Panc1 (cell line): ENCODE measurements at places on chromosomes 3 and 15.

DNA sequence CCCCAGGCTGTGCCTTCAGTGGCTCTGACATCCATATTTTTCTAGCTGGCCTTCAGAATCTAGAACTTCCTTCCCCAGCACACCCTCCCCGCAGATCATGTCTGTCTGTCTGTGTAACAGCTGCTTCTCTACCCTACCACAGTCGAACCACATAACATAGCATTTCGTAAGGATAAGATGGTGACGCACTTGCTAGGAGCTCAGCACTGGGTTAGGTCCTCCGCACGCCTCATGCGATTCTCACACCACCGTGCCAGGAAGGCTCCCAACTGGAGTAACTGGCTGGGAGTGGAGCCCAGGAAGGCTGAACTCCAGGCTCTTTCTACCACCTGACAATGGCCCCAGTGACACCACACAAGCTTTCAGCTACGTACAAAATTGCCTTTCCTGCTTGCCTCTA is 168.6 kb downstream of the STT3B start:
- no peak for DNase-seq
- no peaks in the 10 kb centered on the region for H3K27me3 ChIP-seq
- H3K4me3 ChIP-seq = no peak overlapping the region
- H3K27ac ChIP-seq = no peak overlapping the region
- H3K4me1 ChIP-seq = no peaks in the 10 kb centered on the region
- no peaks in the 10 kb centered on the region for H3K36me3 ChIP-seq

GRCh38 chr3:190596349-190597285 is 82.7 kb downstream of the IL1RAP start:
- no peak for DNase-seq
- no peaks in the 10 kb centered on the region for H3K36me3 ChIP-seq
- H3K4me1 ChIP-seq = no peaks in the 10 kb centered on the region
- no peak overlapping the region for H3K27ac ChIP-seq
- H3K4me3 ChIP-seq = no peak overlapping the region
- H3K27me3 ChIP-seq = no peaks in the 10 kb centered on the region

GRCh38 chr15:79635149-79635771 is 203.1 kb downstream of the MINAR1 start:
- no peaks in the 10 kb centered on the region for H3K27me3 ChIP-seq
- H3K27ac ChIP-seq = no peak overlapping the region
- no peaks in the 10 kb centered on the region for H3K36me3 ChIP-seq
- no peak overlapping the region for H3K4me3 ChIP-seq
- DNase-seq = no peak
- no peaks in the 10 kb centered on the region; the same call in 1 of the 2 replicates for H3K4me1 ChIP-seq

DNA sequence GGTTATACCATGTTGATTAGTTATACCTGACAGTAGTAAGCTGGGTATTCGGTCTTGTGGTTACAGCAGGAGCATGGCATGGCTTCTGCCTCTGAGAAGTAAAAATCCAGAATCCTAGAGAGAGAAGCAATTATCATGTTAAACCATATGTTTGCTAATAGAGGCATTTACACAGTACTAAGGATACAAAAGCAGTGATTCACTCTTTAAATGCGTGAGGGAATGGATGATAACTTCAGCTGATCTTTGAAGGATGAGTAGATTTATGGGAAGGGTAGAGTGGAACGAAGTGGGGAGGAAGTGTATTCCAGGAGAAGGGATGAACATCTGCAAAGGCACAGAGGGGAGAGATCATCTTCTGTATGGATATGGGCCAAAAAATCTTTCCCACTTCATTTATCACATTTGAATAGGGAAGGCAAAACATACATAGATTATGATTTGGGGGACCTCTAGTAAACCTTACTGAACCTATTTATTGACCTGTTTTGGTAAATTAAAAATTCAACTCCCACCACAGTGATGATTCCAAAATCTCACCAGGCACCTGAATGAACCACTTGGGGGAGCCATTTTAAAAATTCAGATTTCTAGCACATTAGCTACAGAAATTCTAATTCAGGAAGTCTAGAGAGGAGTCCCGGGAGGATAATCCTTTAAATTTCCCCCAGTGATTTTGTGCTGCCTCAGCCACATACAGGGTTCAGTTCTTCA is 35.1 kb downstream of the IGSF10 start:
- H3K36me3 ChIP-seq = no peaks in the 10 kb centered on the region
- H3K27me3 ChIP-seq = no peaks in the 10 kb centered on the region
- no peak overlapping the region for H3K4me3 ChIP-seq
- DNase-seq = no peak
- H3K27ac ChIP-seq = no peak overlapping the region

GRCh38 chr3:121724130-121724529 is 25.4 kb downstream of the GOLGB1 start:
- H3K4me3 ChIP-seq = no peak overlapping the region
- peaks cover 13% of the 10 kb centered on the region for H3K36me3 ChIP-seq
- DNase-seq = no peak
- H3K27me3 ChIP-seq = no peaks in the 10 kb centered on the region
- no peak overlapping the region for H3K27ac ChIP-seq

- no peaks in the 10 kb centered on the region for H3K36me3 ChIP-seq
- H3K4me3 ChIP-seq = no peak overlapping the region
- no peaks in the 10 kb centered on the region for H3K27me3 ChIP-seq
- H3K4me1 ChIP-seq = no peaks in the 10 kb centered on the region
- DNase-seq = no peak
- H3K27ac ChIP-seq = no peak overlapping the region
Observed at GRCh38 chr3:2517500-2518172, 419.0 kb downstream of the CNTN4 start.

DNA sequence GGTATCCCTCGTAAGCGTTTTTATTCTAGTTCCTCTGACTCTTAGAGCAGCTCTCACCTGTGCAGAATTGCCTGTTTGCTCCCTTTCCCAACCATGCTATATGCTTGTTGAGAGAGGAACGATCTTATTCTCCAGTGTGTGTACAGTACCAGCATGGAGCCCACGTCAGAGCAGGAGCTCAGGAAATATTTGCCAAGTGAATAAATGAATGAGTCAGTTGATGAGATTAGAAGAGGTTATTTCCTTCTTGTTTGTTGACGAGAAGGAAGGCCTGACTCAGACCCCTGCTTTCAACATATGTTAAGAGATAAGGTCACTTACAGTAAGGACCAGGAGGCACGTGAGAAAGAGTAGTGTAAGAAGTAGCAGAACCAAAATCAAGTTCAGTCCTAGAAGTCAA is 106.3 kb upstream of the ABHD17C start:
- H3K27ac ChIP-seq = no peak overlapping the region
- no peak overlapping the region for H3K4me3 ChIP-seq
- H3K27me3 ChIP-seq = no peaks in the 10 kb centered on the region; the same call in 1 of the 2 replicates
- DNase-seq = peak; percentile 38

DNA sequence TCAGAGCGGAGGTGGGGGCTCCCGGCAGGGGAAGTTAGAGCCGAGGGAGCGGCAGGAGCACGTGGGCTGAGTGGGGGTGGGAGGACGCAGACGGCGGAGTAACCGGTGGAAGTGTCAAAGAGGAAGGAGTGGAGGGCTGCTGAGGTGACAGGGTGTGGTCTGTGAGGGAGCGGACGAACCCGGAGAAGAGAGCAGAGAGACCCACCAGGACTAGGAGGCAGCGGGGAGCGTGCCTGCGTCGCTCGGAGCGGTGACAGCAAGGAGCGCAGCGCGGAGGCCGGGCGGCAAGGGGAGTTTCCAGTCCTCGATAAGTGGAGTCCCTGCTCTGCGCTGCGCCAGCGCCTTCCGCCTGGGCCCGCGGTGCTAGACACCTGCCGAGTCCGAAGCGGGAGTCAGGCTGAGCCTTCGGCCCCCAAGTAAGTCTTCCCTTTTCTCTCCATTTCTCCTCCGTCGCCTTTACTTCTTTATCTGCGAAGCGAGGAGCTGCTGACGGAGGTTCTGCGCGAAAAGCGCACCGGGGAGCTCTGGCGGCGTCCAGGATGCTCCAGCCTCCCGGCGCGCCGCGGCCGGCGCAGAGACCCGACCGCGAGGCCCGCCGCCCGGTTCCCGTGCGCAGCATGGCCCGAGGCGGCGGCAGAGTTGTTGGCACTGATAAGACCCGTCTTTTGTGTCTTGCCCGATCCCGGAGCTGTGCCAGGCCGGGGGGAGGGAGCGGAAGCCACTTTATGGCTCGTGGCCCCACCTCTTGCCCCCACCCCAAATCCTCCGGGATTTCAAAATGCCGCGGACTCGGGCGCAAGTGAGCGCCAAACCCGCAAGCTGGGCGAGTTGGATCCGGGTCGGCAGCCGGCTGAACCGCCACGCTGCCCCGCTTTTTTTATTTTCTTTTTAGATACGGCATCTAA is 533.0 kb upstream of the SEMA6D start:
- H3K27ac ChIP-seq = no peak overlapping the region
- H3K4me3 ChIP-seq = peak overlapping the region; percentile 36
- no peaks in the 10 kb centered on the region for H3K4me1 ChIP-seq
- DNase-seq = no peak

- no peaks in the 10 kb centered on the region for H3K27me3 ChIP-seq
- H3K27ac ChIP-seq = no peak overlapping the region
- no peak for DNase-seq
- no peaks in the 10 kb centered on the region for H3K4me1 ChIP-seq
- no peaks in the 10 kb centered on the region for H3K36me3 ChIP-seq
- H3K4me3 ChIP-seq = no peak overlapping the region
Observed at GRCh38 chr15:94300612-94301011, 69.3 kb downstream of the MCTP2 start.

GRCh38 chr15:23518104-23518503 is 47.4 kb upstream of the MKRN3 start:
- no peak for DNase-seq
- H3K36me3 ChIP-seq = no peaks in the 10 kb centered on the region
- no peak overlapping the region for H3K4me3 ChIP-seq
- H3K4me1 ChIP-seq = no peaks in the 10 kb centered on the region
- H3K27ac ChIP-seq = no peak overlapping the region

- H3K4me1 ChIP-seq = no peaks in the 10 kb centered on the region
- no peak for DNase-seq
- H3K27ac ChIP-seq = no peak overlapping the region
- H3K27me3 ChIP-seq = no peaks in the 10 kb centered on the region
- H3K36me3 ChIP-seq = no peaks in the 10 kb centered on the region
Observed at GRCh38 chr3:178849199-178849910, 222.3 kb downstream of the ZMAT3 start.

- DNase-seq = no peak
- 0 out of 2 replicates have a peak, but pooled peaks cover 3% of the 10 kb centered on the region for H3K36me3 ChIP-seq
- no peaks in the 10 kb centered on the region for H3K4me1 ChIP-seq
- H3K27ac ChIP-seq = no peak overlapping the region
- no peak overlapping the region for H3K4me3 ChIP-seq
Observed at GRCh38 chr3:171654809-171655208, 155.5 kb downstream of the PLD1 start.

DNA sequence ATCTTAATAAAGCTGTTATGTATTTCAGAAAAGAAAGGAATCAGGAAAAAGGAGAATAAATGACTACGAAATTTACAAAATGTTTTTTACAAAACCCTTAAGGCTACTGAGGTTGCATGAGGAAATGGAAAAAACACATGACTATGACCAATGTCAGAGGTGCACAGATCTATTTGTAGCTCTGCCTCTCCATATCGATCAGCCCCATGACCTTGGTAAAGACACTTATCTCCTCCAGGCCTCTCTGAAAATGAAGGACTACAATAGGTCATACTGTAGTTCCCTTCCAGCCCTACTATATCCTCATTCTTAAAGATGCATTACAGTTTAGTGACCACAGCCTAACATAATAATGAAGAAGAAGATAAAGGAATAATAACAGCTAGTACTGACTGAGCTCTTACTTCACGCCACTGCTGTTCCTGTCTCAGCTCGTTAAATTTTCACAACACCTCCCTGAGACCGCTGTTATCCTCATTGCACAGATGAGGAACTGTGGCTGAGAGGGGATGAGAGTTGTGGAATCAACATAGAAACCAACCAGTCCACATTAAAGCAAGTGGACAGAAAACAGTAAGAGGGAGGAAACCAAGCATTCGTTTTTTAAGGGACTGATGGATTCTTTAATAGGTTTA is 163.2 kb downstream of the MAGI1 start:
- H3K27ac ChIP-seq = no peak overlapping the region
- no peak for DNase-seq
- H3K36me3 ChIP-seq = no peaks in the 10 kb centered on the region
- no peak overlapping the region for H3K4me3 ChIP-seq
- H3K27me3 ChIP-seq = no peaks in the 10 kb centered on the region
- H3K4me1 ChIP-seq = no peaks in the 10 kb centered on the region

DNA sequence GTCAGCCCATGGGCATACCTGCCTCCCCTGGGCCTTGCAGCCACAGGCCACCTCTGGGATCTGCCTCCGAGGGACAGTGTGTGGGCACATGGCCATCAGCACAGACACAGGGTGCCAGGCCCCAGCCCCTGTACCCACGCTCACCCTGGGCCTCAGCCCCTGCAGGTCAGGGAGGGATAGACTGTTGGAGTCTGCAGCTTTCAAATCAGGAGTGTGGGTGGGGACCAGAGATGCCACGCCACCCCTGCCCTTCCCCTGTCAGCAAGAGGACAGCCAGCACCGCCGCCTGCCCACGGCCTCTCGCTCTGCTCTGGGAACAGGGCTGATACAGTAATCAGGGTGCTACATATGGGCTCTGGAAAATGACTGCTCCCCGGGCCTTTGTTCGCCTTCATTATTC is 72.7 kb downstream of the DNAJB8 start:
- no peak overlapping the region for H3K4me3 ChIP-seq
- no peaks in the 10 kb centered on the region for H3K27me3 ChIP-seq
- no peaks in the 10 kb centered on the region for H3K36me3 ChIP-seq
- no peak for DNase-seq

DNA sequence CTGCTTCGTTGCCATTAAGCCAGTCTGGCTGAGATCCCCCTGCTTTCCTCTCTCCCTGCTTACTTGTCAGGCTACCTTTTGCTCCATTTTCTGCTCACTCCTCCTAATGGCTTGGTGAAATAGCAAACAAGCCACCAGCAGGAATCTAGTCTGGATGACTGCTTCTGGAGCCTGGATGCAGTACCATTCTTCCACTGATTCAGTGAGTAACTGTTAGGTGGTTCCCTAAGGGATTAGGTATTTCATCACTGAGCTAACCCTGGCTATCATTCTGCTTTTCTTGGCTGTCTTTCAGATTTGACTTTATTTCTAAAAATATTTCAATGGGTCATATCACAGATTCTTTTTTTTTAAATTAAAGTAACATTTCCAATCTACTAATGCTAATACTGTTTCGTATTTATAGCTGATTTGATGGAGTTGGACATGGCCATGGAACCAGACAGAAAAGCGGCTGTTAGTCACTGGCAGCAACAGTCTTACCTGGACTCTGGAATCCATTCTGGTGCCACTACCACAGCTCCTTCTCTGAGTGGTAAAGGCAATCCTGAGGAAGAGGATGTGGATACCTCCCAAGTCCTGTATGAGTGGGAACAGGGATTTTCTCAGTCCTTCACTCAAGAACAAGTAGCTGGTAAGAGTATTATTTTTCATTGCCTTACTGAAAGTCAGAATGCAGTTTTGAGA is 25.0 kb downstream of the CTNNB1 start:
- peaks cover 20% of the 10 kb centered on the region for H3K36me3 ChIP-seq
- DNase-seq = no peak
- no peak overlapping the region for H3K4me3 ChIP-seq
- H3K4me1 ChIP-seq = no peaks in the 10 kb centered on the region
- no peaks in the 10 kb centered on the region for H3K27me3 ChIP-seq

GRCh38 chr3:192186045-192186444 is 541.3 kb downstream of the FGF12 start:
- no peak overlapping the region for H3K27ac ChIP-seq
- DNase-seq = no peak
- H3K4me3 ChIP-seq = no peak overlapping the region
- H3K27me3 ChIP-seq = no peaks in the 10 kb centered on the region
- no peaks in the 10 kb centered on the region for H3K36me3 ChIP-seq
